Pancreas (tissue), 10 donors: ENCODE measurements at places on chromosomes 4 and X. TPM values are rescaled to one million over a fixed set of nuclear protein-coding genes. Genes with fewer than 3 reads are reported as not detected.

- DNase-seq = no peak
Observed at GRCh38 chr4:77599378-77599777, 6.2 kb upstream of the CXCL13 start.

- DNase-seq = no peak
Observed at GRCh38 chrX:149372866-149373265, 132.2 kb downstream of the IDS start.

GRCh38 chr4:170758988-170759387, 669.2 kb upstream of the AADAT start:
- DNase-seq = no peak

DNA sequence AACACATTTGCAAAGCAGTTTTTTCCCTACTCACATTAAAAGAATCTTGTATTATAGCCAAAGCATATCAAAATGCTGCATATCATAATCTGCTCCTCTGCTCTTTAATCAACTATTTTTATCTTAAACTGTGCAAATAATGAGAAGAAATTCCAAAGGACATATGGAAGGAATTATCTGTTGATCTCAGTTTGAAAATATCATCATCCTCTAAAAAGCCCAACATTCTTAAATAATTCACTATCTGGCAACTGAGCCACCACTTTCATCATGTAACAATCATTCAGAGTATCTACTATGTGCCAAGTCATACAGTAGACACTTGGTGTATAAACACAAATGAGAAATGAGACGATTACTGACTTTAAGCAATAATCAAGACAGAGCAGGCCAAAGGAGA, 63.0 kb downstream of the PRSS12 start:
- no peak for DNase-seq

DNA sequence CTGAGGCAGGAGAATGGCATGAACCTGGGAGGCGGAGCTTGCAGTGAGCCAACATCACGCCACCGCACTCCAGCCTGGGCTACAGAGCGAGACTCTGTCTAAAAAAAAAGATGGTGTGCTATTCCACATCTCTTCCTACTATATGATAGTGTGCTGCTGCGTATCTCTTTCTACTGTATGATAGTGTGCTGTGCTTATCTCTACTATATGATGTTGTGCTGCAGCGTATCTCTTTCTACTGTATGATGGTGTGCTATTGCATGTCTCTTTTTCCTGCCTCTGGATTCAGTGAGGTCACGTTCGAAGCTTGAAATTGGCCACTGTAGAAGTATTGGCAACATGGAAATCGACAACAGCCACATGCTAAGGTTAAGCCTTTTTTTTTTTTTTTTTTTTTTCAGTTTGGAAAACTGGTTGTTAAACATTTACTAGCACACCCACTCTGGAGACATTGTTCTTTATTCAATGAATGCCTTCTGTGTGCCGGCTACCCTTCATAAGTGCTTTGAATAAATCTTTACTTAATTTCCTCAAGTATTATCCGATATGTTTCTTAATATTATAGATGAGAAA, 31.0 kb downstream of the ARFIP1 start:
- no peak for DNase-seq

GRCh38 chr4:146654687-146655520, 16.2 kb downstream of the POU4F2 start:
- DNase-seq = no peak

- no peak for DNase-seq
Observed at GRCh38 chrX:81301877-81302276, 100.0 kb downstream of the SH3BGRL start.

DNA sequence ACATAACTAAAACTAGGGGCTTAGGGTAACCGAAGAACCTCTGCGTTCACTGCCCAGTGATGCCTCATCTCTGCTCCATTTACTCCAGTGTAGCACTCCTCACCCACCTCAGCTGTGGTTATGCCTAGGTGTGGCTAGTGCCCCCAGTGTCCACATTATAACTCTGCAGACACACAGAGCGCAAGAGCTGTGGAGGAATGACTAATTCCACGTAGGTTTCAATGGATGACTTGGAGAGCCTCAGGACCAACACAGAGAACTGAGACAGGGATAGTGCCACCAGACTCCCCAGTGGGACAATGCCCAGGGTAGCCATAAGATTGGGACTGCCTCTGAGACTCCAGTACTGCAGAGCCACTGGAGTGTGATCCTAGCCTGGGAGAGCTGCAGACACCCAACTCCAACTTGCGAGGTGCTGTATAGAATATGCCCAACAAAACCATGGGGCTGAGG, 542.4 kb upstream of the DIPK2B start:
- DNase-seq = no peak

GRCh38 chr4:133719098-133719497, 482.5 kb downstream of the PABPC4L start:
- DNase-seq = no peak

- no peak for DNase-seq
Observed at GRCh38 chr4:188107931-188108843, 1.2 kb downstream of the TRIML2 start.

The GNL3L gene
- total RNA-seq = 12.1 TPM

The PLS3 gene
- 22.0 TPM for total RNA-seq
